Natural killer cell (primary cell): ENCODE measurements at places on chromosomes 2 and 18. TPM values are rescaled to one million over a fixed set of nuclear protein-coding genes. Genes with fewer than 3 reads are reported as not detected.

Gene SCN2A
- not detected for total RNA-seq

GRCh38 chr18:56390626-56391025, 247.8 kb downstream of the TXNL1 start:
- no peak for DNase-seq

DNA sequence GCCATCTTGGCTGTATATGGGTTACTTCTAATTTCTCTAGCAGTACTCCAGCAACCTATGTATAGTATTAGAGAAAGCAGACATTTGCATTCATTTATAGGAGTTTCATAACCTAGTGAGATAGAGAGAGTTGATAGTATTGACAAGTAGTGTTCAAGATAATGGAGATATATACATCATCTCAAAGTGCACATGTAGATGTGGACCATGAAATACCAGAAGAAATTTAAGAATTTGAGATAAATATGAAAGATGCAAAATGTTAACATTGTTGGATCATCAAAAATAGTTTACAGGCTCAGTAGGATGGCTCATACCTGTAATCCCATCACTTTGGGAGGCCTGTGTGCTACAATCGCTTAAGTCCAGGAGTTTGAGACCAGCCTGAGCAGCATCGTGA, 243.0 kb downstream of the MBD5 start:
- DNase-seq, result no peak

DNA sequence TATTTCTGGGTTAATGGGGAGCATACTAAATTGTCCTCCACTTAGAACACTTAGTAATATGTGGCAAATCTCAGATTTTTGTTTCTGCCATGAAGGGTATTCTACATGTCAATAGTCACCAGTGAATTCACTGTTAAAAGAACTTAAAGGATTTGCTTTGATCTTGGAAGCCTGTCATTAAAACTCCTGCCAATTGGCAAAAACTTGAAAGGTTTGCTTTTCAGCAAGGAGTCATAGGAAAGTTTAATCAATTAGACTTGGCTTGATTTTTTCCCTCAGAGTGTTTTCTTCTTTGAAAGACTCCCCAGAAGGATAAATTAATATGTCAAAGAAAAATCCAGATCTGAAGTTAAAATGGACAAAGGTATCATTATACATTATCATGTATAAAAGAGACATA, 671.9 kb upstream of the PKDCC start:
- DNase-seq, result no peak

Gene CD8B2
- 1.0 TPM for total RNA-seq

Gene FOXI3
- not detected for total RNA-seq

- DNase-seq, result no peak
Observed at GRCh38 chr2:105309147-105309545, 20.4 kb downstream of the TGFBRAP1 start.

Gene RRM2
- total RNA-seq, result 18.5 TPM

GRCh38 chr2:218404351-218405085, 4.8 kb downstream of the CTDSP1 start:
- DNase-seq, result no peak

GRCh38 chr2:30684516-30684915, 122.7 kb downstream of the CAPN13 start:
- no peak for DNase-seq

Gene RGPD3
- 0.73 TPM for total RNA-seq

DNA sequence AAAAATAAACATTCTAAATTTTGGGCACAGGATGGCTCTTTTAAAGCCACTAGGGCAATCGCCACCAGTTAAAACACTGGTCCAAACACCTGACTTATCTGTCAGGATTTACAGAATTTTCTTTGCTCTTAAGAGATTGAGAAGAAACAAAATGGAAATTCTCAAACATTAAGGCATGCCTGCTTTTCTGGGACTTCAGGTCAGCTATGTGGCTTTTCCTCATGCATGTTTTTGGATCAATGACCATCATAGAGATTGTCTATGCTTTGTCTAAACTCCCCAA, 112.7 kb downstream of the SMAD2 start:
- no peak for DNase-seq

- DNase-seq, result no peak
Observed at GRCh38 chr2:99648906-99649789, 159.3 kb upstream of the REV1 start.

GRCh38 chr2:202687276-202687675, 52.5 kb downstream of the FAM117B start:
- DNase-seq, result no peak

DNA sequence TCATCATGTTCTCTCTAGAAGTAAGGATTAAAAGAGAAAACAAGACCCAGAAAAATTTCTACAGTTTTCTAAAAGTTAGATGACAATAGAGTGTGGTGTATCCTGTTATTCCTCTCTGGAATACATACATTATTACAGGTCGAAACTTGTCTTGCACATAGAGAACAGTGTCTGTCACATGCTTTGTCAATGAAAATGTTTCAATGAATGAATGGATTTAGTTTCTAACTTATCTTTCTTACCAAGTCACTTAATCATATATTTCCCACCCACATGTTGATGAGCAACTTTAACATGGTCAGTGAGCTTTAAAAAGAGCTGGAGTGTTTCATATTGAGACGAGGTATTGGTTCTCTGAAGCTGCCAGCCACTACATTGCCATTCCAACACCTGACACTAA, 4.3 kb downstream of the DSG4 start:
- no peak for DNase-seq

Gene CYS1
- not detected for total RNA-seq

DNA sequence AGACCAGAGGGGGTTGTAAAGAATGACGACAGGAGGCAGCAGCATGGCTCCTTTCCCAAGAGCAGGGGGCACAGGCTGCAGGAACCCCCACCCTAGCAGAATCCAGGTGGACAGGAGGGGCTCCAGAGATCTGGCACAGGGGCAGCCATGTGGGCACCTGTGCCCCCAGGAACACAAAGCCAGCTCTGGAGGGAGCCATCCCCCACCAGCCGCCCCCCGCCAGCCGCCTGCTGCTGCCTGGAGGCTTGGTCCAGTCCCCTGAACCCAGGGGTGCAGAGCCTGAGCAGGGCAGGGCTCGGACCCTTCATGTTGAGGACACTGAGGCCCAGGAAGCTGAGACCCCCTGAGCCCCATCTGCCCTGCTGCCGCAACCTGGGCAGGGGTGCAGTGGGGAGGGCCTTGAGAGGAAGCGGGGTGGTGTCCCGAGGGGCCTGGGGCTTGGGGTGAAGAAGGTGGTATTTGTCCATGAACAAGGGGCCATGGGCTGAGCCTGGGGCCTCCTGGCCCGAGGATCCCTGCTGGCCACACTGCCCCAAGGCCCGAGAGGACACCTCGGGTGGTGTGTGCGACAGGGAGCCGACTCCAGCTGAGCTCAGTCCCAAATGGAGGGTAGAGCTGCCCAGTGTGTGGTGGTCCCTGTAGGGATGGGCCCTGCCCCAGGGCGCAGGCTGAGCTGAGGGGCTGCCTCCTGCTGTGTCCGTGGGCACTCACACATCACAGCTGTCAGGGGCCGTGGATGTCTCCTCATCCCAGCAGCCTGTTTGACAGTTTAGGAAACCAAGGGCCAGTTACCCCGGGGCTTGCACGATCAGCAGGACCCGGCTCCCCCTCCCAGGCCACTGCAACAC, 39.8 kb upstream of the SNED1 start:
- peak; percentile 10 for DNase-seq

Gene DSC2
- total RNA-seq, result 0.40 TPM
